ENCODE measurements at places on chromosomes 11 and 22.
A peak's percentile ranks its signal among the peaks of the same experiment; 100 is the strongest.

DNA sequence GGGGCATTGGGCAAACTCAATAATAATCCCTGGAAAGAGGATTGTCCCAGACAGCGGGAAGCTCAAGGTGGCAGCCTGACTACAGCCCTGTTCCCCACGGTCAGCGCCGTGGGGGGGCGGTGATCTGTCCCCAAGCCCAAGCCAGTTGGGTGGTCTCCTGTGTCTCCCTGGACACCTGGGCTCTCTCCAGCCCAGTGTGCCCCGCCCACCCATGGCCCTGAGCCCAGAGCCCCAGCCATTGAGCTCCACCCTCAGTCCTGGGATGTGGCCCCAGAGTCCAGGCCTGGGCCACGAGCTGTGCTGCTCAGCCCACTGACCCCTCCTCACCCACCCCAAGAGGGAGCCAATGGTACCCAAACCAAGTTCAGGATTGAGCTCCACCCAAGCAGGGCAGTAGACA lies 27.9 kb upstream of the PDE2A start:
- DNase-seq, result no peak

DNA sequence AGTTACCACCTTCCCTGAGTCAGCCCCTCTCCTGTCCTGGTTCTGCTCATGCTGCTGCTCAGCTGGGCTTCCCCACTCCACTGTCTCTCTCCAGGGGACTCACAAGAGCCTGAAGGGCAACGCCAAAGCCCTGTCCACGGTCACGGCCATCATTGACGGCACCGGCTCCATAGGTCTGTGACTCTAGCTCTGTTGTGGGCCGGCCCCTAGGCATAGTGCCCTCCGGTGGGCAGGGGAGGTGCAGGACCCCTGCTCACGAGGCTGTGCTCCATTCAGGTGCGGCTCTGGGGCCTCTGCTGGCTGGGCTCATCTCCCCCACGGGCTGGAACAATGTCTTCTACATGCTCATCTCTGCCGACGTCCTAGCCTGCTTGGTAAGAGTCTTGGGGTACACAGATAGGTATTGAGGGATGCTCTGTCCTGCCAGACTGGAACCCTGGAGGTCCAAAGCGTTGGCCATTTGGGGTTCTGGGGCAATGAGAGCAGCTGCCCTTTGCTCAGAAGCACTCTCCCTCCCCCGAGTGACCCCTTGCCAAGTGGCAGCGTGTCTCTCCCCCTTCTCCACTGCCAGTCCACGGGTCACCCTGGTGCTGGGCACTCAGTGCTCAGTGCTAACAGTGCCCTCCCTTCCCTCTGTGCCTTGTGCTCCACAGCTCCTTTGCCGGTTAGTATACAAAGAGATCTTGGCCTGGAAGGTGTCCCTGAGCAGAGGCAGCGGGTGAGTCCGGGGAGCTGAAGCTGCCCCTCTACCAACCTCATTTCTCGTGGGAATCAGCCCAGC lies 22.4 kb downstream of the SLC37A2 start:
- no peak for DNase-seq

DNA sequence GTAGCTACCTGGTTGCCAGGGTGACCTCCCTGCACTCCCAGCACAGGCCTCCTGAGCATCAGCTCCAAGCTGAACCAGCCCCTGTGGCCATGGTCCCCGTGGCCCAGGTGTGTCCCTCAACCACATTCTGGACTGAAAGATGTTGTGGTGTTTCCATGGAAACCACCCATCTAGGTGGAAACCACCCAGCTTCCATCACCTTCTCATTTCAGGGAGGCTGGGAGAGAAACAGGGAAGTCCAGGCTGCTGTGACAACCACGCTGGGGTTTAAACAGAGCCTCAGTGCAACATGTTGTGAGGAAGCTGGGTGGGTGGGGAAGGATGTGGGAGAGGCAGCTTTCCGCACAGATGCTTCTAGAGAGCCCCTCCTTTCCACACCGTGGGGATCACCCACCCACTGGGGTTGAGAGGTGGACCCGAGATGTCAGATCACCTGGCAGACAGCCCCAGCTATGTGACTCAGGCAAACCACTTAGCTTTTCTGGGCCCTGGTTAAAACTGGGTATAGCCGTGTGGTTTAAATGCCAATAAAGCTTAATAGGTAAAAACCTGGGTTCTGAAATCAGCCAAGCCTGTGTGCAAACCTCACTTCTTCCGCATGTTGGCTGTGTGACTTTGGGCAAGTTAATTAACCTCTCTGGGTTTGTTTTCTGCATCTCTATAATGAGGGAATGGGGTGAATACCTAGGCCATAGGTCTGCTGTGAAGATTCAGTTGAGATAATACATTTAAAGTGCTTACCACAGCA lies 46.4 kb downstream of the CD82 start:
- peak; percentile 84 for DNase-seq

- DNase-seq, result peak; percentile 83
These were observed 4.8 kb downstream of the SDF2L1 start for GRCh38 chr22:21646608-21647590.

GRCh38 chr11:44032299-44033085 lies 15.3 kb upstream of the ACCSL start:
- no peak for DNase-seq

All from CD4-positive, alpha-beta T cell treated with Interleukin-6 at 100 ng/mL for 8 hours (primary cell).